ENCODE measurements at places on chromosomes 2 and 18.

- peak; percentile 100 for DNase-seq
Measured at GRCh38 chr2:27489498-27490397, at the start of gene IFT172. IFT172 (minus strand) TSS chr2:27489743; CDS start chr2:27489653, 90 bp downstream.

DNA sequence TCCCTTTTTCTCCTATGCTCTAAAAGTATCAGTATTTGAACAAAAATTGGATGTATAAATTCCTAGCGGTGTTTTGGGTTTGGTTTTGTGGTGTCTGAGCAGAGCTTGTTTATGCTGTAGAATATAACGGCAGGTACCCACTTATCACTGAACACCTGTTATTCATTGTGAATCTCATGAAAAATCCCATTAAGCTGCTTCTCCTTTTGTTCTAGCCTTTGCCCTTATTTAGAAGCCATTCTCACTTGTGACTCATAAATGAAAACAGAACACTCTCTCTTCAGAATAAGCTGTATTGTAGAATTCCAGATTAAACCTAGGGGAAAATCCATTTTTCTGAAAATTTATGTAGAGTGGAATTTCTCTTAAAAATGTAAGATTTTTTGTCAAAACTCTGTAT, 104.0 kb downstream of the PRPF40A start:
- DNase-seq, result no peak

DNA sequence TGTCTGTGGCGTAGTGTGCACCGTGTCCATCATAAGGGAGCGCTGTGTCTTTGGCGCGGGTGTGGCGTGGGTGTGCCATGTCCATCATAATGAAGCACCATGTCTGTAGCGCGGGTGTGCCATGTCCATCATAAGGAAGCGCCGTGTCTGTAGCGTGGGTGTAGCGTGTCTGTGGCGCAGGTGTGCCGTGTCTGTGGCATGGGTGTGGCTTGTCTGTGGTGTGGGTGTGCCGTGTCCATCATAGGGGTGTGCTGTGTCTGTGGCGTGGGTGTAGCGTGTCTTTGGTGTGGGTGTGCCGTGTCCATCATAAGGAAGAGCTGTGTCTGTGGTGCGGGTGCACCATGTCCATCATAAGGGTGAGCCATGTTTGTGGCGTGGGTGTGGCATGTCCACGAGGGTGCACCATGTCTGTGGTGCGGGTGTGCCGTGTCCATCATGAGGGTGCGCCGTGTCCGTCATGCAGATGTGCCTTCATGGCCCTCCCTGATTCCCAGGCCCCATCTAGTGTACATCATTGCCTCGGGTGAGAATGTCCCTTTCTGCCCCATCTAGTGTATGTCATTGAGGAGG, 275.0 kb downstream of the GBX2 start:
- no peak for DNase-seq

DNA sequence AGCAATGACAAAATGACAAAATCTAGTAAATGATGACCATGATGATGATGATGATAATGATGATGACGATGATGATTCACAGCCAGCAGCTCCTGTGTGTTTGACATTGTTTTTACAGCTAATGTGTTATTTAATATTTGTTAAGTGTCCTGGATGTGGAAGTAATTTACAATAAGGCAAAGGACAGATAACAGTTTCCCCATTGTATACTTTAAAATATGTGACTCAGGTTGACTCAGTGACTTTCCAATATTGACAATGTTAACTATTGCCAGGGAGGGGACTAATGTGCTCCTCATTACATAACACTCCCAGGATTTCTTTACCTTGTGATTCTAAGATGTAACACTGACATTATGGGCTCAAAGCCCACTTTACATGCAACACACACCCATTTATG, 602.2 kb downstream of the FBXO15 start:
- no peak for DNase-seq

- DNase-seq, result no peak
Measured at GRCh38 chr2:15603948-15604347, 12.3 kb downstream of the DDX1 start.

GRCh38 chr18:67108894-67109293, 407.6 kb downstream of the DSEL start:
- DNase-seq, result no peak

- DNase-seq, result no peak
Measured at GRCh38 chr2:66890166-66890742, 455.3 kb downstream of the MEIS1 start.

DNA sequence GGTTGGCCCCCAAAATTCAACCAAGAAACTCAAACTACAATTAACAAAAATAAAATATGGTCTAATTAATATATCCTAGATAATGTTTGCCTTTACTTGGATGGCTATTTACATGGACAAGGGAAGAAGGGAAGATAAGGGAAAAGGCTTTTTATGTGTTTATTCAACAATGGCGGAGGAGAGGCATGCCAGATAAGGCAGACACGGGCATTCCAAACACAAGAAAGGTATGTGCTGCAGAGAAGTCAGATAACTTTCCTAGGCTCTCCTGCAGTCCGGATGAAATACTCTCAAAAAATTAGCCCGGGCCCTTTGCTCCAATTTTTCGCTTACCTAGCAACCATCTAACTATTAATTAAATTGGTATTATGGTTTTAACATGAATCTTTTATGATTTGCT, 5.1 kb upstream of the TTR start:
- DNase-seq, result no peak

- DNase-seq, result no peak
Measured at GRCh38 chr2:159790323-159790722, 7.7 kb downstream of the CD302 start.
